ENCODE measurements at places on chromosomes 3 and 15.

GRCh38 chr3:38133557-38134405 is 3.1 kb downstream of the ACAA1 start:
- peak; percentile 75 for DNase-seq

- DNase-seq, result no peak
Measured at GRCh38 chr15:43316971-43317346, 13.4 kb downstream of the LCMT2 start.

- DNase-seq, result peak; percentile 51
Measured at GRCh38 chr3:11510356-11510755, 133.4 kb downstream of the VGLL4 start.

DNA sequence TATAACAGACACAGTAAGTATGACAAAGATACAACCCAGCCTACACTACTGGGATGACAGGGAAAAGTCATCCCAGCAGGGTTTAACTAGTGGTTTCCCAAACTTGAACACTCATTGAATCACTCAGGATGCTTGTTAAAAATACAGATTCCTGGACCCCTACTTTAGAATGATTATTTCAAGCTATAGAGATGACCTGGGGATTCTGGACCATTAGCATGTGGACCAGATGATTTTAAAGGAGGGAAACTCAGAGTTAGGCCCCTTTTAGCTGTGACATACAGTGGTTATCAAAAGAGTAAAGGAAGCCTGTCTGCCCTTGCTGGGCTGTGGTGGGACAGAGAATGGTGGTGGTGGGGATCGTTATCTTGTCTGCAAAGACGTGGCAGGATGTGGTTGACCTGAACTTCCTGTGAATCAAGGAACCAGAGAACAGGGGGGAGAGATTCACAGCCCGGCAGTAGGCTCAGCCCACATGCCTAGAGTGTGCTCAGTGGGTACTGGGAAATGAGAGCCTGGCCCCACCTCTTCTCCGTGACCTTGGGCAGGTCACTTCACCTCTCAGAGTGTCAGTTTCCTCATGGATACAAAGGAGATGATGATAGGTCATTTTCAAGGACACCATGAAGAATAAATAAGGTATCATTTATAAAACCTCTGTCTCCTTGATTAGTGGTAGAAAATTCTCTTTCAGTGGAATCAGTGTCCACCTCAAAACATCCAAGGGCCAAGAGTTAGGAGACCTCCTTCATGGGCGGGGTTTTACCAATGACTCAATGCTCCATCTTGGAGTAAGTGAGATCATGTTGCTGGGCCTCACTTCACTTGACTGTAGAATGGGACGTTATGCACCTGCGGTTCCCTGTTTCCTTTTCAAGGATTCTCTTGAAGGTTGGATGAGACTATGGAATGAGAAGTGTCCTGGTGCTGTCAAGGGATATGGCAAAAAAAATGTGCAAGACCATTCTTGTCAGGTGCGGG is 306.5 kb downstream of the RPLP1 start:
- DNase-seq, result peak; percentile 85

DNA sequence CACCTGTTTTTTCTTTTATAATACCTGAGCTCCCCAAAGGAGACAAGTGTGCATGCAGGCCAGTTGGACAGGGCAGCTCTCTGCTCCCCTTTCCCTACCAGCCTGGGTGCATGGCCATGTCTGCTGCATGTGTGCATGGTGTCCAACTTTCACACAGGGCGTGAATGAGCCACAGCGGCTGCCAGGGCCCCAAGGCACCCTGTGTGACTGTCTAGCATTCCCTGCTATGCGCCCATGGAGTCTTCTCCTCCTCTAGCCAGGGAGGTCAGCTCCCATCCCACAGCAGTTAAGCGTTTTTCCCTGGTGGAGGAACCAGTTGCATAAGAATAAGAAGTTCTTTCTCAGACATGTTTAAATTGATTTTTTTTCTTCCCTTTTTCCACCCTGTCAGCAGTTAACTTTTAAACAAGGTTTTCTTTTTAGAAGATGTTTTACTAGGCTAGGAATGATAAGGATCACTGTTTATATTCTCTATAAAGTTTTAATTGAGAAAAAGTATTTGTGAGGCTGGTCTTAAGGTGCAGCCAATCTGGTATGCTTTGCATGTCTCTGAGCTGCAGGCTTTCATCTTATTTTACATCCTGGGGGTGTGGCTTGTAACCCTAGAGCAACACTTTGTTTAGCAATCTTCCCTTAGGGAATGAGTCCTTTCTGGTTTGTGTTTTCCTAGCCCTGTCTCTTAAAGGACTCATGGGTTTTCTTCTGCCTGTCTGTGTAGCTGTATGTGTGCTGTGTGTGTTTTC is 20.5 kb upstream of the OR5H1 start:
- DNase-seq, result peak; percentile 50
